ENCODE measurements at places on chromosomes 3 and 15. TPM values are rescaled to one million over a fixed set of nuclear protein-coding genes. Genes with fewer than 3 reads are reported as not detected.
A peak's percentile ranks its signal among the peaks of the same experiment; 100 is the strongest.

- no peaks in the 10 kb centered on the region for H3K27me3 ChIP-seq
- no peaks in the 10 kb centered on the region for H3K36me3 ChIP-seq
- no peak for DNase-seq
- no peak overlapping the region for H3K27ac ChIP-seq
Observed at GRCh38 chr3:58679974-58680666, 13.5 kb upstream of the FAM3D start.

- H3K36me3 ChIP-seq: no peaks in the 10 kb centered on the region
- H3K27me3 ChIP-seq: peaks cover 92% of the 10 kb centered on the region
- no peak for DNase-seq
- peaks cover 71% of the 10 kb centered on the region for H3K4me1 ChIP-seq
- peak overlapping the region; percentile 19 for H3K27ac ChIP-seq
Observed at GRCh38 chr3:194137008-194137505, 1.1 kb downstream of the HES1 start.

GRCh38 chr3:15295506-15295905 lies 36.9 kb downstream of the SH3BP5 start:
- peaks cover 3% of the 10 kb centered on the region for H3K36me3 ChIP-seq
- no peak overlapping the region for H3K27ac ChIP-seq
- DNase-seq: no peak
- no peaks in the 10 kb centered on the region for H3K27me3 ChIP-seq
- H3K4me3 ChIP-seq: no peak overlapping the region

GRCh38 chr15:92383519-92384324 lies 10.0 kb upstream of the ST8SIA2 start:
- no peaks in the 10 kb centered on the region for H3K36me3 ChIP-seq
- H3K4me1 ChIP-seq: no peaks in the 10 kb centered on the region
- H3K27me3 ChIP-seq: no peaks in the 10 kb centered on the region
- no peak for DNase-seq

DNA sequence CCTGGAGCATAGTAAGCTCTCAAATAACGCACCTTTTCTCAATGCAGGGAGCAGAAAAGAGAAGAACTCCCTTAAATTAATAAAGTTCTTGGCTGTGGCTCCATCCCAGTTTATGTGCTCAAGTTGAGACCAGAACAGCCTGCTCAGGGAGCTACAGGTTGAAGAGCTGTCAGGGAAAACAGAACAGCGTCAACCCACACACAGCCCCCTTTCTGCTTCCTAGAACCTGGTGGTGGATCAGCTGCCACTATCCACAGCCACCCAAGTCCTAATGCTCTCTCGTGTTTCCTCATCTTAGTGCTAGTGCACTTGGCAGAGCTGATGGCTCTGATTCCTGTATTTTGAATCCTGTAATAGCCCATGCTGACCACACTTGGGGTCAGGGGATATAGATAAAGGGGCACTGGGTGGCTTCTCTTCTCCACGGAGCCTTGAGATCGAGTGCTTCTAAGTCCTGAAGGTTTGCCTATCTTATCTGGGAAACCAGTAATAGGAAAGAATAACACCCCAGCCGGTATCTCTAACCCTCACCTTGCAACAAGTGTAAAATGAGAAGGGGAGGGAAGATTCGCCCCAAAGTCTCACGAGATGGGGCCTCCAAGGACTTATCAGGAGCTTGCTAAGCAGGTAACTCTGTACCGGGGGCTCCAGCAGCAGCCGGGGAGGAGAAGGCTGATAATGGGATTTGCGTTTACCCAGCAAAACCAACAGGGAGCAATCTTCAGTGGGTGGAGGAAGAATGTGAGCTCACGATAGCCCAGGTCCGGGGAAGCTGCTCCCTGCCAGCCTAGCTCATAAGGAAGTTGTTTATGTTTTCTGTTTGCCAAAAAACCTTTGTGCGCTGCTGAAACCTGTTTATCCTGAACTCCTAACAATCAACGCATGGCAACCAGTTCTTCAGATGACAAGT lies 136.2 kb upstream of the ICE2 start:
- H3K27ac ChIP-seq: no peak overlapping the region
- no peak overlapping the region for H3K4me3 ChIP-seq
- no peak for DNase-seq
- no peaks in the 10 kb centered on the region for H3K27me3 ChIP-seq
- H3K4me1 ChIP-seq: no peaks in the 10 kb centered on the region

Gene ZKSCAN7
- total RNA-seq: 8.0 TPM

All from thymus (tissue), 14 donors.